SK-MEL-5 (cell line): ENCODE measurements at places on chromosomes 11 and 22.

- DNase-seq = no peak
Observed at GRCh38 chr11:8386134-8386864, 122.6 kb upstream of the LMO1 start.

- peak; percentile 20 for DNase-seq
Observed at GRCh38 chr22:24101966-24102365, 79.3 kb upstream of the SUSD2 start.

DNA sequence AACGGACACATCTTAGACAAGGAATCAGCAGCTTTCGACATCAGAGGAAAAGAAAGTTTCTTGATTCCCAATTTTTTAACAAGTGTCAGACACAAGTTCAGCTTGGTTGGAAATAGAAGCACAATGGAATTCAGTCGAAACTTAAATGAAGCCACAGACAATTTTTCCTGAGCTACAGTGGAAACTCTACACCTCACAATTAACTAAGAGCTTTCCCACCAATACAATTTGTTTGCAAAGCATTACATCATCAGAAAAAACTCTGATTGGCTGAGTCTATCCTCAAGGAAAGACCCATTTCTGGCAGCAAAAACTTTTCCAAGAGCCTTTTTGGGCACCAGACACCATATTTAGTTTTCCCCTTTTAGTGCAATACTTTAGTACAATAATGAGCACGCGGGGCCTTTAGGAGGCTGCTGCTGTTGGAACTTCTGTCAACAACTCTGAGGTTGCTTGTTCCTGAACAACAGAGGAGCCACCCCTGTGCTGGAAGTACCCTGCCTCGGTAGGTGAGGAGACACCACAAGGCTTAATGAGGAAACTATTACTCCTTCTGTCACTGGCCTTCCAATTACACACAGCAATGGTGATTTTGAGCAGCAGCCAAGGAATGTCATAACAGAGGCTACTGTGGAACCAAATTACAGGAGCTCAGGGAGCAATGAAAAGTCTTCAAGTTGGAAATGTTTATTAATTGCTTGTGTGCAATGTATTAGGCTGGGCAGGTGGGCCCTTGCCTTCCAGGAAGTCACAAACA lies 61.9 kb upstream of the BARX2 start:
- no peak for DNase-seq

- no peak for DNase-seq
Observed at GRCh38 chr11:24293964-24294363, 202.9 kb upstream of the LUZP2 start.

DNA sequence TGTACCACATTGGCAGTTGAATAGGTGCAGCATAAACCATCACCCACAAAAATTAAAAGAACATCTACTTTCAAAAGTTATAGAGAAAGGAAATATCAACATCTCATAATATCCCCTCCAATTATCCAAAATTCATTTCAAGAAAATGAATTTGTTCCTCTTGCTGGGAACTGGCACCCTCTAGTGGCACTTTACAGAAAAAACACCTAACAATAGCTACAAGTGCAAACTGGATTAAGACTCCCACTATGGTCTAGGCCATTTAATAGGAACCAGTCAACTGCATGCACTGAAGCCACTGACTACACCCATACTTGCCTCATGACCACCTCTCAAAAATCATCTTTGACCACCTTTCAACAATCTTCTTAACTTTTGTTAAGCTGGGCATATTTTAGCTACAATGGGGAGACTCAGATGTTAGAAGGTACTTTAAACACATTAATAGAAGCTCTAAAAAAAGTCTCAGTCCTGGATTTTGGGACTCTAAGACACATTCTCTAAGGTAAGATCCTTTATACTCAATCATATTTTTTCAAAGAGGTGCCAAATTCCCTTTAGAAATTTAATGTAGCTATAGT lies 17.3 kb downstream of the TRAF6 start:
- DNase-seq = peak; percentile 68

- DNase-seq = no peak
Observed at GRCh38 chr22:19823902-19824211, 30.8 kb downstream of the GNB1L start.

- no peak for DNase-seq
Observed at GRCh38 chr11:16000065-16000464, 356.3 kb downstream of the SOX6 start.

DNA sequence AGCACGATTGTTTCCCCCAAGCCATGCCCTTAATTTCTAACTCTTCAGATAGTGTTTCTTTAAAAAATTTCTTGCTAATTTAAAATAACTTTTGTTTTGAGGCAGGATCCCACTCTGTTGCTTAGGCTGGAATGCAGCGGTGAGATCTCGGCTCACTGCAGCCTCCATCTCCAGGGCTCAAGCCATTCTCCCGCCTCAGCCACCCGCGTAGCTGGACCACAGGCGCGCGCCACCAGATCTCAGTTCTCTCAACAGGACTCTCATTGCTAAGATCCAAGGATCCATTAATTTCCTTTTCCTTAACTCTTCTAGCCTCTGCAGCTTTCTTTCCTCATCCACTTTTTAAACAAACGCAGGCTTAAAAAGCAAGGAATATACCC lies 327 bp upstream of the MED17 start:
- no peak for DNase-seq

DNA sequence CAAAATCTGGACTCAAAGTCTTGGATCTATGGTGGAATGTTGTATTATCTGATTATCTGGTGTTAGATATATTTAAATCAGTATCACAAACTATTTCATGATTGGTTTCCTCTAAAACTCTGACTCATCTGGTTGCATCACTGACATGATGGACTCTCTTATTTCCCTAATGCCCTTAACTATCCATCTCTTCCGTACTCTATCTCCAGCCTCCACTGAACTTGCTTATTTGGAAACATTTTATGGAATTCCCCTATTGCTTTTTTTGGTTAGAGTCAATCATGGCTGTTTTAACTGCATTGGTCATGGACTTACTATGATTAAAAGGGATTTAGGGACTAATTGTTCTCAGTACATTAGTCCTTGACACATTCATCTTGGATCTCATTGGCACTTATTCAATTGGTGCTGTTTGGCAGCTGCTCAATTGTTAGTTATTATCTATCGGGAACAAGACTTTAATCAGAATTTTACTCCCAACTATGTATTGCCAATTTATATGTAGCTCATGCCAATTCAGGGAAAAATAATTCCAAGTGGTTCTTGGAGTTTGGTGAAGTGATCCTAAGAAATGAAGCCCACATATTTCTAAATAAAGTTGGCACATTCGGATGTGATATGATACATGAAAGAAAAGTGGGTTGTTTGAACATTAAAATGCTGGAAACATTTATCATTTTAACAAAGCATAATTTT lies 942.0 kb upstream of the CCDC90B start:
- no peak for DNase-seq
